ENCODE measurements at places on chromosomes 3 and 15.

DNA sequence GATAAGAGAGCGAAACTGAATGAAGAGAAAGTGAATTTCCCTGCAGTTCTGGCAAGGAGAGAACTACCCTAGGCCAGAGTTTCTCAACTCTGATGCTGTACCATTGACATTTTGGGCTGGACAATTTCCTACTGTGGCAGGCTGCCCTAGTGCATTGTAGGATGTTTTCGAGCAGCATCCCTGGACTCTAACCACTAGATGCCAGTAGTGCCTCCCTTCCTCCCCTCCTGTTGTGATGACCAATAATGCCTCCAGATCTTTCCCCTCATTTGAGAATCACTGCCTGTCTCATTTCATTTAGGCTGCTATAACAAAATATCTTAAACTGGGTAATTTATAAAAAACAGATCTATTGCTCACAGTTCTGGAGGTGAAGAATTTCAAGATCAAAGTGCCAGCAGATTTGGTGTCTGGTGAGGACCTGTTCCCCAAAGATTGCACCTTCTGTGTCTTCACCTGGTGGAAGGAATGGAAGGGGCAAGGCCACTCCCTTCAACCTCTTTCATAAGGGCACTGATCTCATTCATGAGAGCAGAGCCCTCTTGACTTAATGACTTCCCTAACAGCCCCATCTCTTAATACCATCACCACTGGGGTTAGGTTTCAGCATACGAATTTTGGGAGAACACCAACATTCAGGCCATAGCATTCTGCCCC lies 188.9 kb upstream of the MEIS2 start:
- no peak for DNase-seq

GRCh38 chr15:83431521-83431920 lies 15.6 kb upstream of the SH3GL3 start:
- DNase-seq = no peak

DNA sequence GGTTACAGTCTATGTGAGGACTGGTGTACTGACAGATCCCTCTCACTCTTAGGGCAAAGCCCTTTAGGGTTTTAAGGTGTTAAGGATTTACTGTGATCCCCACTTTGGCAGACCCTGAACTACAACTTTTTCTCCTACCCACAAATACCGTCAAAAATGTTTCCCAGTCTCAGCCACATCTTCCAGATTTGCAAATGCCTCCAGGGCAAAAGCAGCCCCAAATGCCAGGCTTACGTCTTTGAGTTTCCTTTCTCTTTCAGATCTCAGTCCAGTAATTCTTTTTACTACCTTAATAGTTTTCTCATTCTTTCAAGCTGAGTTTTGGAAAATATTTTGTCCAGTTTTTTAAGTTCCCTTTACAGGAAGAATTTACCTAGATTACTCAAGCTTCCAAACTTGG lies 13.4 kb upstream of the ITGA11 start:
- no peak for DNase-seq

GRCh38 chr15:80568876-80569605 lies 126.1 kb upstream of the ABHD17C start:
- DNase-seq = no peak
